ENCODE measurements at places on chromosomes 2 and 18.

DNA sequence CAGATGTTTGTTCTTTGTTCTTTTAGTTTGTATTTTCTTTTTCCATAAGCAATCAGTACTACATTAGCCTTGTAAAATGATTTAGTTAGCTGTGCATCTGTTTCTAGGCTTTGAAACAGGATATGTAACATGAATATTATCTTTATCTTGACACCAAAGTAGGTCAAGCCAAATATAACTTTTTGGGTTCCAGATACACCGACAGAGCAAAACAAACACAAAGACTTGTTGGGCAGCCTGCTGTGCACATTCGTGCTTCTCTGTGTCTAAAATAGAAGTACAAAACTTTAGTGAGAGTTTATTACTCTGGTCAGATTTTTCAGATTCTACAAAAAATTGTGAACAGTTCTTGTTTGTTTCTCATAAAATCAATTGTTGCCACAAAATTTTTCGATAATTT, 1059.3 kb upstream of the GYPC start:
- DNase-seq: no peak

DNA sequence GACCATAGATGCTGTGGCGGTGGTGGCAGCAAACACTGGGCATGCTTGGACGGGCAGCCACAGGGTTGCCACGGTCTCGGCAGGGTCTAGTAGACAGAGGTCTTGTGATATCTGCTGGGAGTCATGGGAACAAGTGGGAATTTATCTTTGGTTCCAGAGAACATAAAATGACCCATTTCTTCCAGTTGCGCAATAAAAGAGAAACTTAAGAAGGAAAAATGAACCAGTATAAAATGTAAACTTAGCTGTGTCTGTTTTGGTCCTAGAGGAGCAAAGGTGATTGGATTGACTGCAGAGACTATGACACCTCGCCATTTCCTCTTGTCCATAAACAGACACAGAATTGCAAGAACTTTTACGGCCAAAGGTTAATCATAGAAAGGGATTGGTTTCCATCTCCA, 132.6 kb upstream of the RBBP8 start:
- DNase-seq: no peak

GRCh38 chr2:10289352-10289751, 13.4 kb upstream of the HPCAL1 start:
- no peak for DNase-seq

GRCh38 chr2:52632543-52632942, 1135.1 kb upstream of the CHAC2 start:
- no peak for DNase-seq

DNA sequence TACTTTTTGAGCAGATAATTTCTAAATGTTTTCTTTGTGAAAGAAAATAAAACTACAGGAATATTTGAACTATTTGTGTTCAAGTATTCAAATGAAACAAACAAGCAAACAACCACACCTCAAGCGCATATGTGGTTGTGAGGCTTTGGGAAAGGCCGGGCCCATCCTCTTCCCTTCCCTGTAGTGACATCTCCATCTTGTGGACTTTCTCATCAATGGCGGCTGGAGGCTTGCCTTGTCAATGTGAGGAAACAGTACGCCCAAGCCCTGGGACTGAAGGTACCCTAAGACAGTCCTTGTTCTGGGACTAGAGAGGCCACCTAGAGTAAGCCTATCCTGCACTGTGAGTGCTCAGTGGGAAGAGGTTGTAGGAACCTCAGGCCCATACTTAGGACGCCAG, 166.8 kb downstream of the TPGS2 start:
- DNase-seq: no peak

DNA sequence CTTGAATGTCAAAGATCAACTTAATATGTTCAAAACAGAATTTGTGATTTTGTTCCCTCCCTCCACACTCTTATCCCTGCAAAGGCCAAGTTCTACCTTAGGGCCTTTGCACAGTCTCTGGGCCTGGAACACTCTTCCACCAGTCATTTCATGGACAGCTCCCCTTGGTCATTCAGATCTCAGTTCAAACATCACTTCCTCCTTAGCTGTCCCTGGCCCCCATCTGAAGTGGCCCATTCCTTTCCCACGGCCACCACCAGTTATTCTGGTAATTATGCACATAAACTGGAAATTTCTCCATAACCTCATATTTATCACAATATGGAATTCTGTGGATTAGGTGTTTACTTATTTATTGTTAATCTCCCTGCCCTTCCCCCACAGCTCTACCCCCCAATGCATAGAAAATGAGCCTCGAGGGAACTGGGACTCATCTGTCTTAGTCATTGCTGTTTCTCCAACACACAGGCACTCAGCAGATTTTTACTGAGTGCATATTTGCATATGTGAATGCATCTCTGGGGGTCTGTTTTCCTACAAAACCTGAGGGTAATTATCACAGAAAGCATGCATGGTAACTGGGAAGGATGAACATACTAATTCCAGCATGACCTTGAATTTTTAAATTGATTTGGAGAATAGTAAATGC, 35.5 kb upstream of the SPTBN1 start:
- no peak for DNase-seq

Measured in CD4-positive, alpha-beta T cell treated with Interleukin-6 at 100 ng/mL for 8 hours (primary cell).